ENCODE measurements at places on chromosomes 5 and 9.

DNA sequence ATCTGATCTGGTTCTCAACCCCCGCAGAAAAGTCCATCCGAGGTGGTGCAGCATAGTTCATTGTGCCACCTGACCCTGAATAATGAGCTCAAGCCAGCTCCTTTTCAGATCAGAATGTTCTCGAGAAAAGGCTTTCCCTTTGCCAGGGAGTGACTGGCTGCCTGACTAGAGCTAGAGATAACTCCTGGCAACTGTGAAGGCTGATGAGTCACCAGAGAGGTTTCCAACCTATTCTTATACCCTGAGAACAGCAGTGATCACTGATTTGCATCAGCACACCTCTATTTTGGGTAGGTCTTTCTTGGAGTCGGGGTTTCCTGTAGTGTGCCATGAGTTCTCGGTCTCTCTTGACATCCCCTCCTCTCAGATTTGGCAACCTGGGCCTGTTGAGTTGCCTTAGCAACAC is 127.9 kb downstream of the PIK3R1 start:
- DNase-seq = no peak

GRCh38 chr5:33474931-33475499 is 34.2 kb downstream of the TARS1 start:
- no peak for DNase-seq

DNA sequence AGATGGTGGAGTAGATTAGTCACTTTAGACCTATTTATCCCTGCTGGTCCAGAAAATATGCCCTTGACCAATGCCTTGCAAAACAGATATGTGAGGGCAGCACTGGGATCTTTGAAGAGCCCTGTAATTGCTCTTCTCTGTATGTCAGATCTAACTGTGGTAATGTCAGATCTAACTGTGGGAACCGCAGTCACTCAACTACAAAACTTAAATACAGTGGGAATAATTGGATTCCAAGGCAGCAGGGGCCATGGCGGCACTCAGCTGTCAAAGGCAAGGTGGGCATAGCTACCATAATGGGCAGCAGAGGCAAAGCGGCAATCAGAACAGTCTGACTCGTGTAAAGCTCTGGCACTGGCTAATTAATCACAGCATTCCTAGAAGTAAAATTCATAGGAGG is 46.2 kb downstream of the MTAP start:
- no peak for DNase-seq

DNA sequence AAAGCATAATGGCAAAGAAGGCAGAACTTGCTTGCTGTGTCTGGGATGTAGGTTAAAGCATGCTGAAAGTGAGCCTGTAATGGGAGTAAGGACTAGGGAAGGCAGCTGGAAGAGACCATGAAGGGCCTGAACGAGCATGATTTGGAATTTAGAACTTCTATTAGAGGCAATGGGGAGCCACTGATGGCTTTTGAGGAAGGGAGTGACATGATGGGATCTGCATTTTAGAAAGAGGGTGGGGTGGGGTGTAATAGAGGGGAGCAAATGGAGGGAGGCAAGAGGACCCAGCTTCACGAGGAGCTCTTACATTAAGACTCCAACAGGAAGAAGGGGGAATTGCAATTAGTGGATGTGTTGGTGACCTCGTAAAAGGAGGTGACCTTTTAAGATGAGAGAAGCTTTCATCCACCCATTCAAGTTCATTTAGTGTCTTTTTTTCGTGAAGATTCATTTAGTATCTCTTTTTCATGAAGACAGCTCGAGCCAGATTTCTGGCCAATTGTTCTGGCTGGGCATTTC is 13.6 kb upstream of the GABRP start:
- DNase-seq = no peak

DNA sequence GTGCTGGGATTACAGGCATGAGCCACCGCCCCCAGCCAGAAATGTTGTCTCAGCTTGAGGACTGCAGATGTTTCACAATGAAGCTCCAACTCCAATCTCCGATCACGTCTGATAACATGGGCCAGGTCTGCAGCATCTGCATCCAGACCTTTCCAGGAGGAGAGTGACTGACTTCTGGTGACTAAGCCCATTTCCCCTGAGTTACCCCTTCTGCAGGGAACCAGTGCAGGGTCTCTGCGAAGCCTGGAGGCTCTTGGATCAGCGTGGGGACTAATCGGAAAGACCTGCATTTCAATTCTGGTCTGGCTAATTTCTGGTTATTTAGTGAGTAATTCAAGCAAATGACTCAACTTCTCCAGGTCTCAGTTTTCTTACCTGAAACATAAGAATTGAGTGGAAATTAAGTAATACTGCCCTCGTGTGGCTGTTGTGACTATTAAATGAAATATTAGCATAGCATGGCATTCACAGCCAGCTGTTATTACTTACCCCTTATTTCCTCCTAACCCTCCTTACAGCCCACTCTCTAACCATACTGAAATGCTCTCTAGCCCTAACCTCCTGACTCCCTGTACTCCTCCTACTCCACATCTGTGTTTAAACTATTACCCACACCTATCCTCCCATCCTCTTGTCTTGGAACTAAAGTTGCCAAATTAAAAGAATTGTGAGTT is 2.2 kb upstream of the GNPDA1 start:
- peak; percentile 1 for DNase-seq

Data from NCI-H1930 (cell line).